Activated gamma-delta T cell treated with Interleukin-2 at 50 U/mL for 16 hours (primary cell): ENCODE measurements at places on chromosomes 3 and 15.

- no peak for DNase-seq
These were observed 36.0 kb downstream of the PDIA5 start for GRCh38 chr3:123102826-123103225.

DNA sequence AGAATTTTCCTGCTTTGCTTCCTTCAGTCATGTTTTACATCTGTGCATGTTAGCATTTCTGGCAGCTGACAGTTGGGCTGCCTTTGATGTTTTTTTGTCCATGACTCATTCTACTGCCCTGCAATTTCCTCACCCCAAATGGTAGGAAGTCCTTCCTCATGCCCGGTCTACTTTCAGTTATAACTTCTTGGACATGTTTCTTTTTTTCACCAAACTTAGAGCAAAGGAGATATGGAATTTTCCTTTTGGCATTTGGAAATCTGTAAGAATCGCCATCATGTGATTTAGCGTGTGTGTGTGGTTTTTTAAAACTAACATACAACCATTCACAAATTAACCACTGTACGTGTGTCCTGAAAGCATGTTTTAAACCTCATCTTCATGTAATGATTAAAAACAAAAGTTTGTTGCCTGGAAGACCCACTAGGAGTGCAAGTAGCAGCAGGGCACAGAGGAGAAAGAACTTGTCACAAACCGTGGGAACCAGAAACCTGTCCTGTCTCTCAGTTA is 430.7 kb upstream of the CFAP20DC start:
- no peak for DNase-seq

GRCh38 chr3:12222775-12223485 is 64.2 kb upstream of the TIMP4 start:
- no peak for DNase-seq

- no peak for DNase-seq
These were observed 181.9 kb upstream of the CHL1 start for GRCh38 chr3:14652-15051.

DNA sequence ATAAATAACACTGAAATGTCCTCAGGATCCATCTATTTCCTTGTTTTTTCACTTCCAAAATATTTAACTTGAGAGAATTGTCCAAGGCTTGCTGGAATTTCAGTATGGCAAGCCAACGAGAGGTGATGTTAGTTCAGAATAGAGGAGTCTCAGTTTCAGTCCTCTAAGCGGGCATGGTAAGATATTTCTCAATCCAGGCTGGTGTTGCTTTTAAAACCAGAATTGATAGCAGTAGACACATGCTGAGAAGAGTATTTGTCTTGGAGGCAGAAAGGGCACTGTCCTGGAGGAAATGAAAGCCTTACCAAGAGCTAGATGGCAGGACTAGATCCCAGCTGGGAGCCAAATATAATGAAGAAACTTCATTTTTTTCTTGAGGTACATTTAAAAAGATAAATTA is 23.1 kb downstream of the PHLDB2 start:
- no peak for DNase-seq

- DNase-seq = no peak
These were observed 175.9 kb downstream of the THRB start for GRCh38 chr3:24318677-24319287.

GRCh38 chr3:135272026-135272669 is 477.1 kb downstream of the EPHB1 start:
- no peak for DNase-seq

DNA sequence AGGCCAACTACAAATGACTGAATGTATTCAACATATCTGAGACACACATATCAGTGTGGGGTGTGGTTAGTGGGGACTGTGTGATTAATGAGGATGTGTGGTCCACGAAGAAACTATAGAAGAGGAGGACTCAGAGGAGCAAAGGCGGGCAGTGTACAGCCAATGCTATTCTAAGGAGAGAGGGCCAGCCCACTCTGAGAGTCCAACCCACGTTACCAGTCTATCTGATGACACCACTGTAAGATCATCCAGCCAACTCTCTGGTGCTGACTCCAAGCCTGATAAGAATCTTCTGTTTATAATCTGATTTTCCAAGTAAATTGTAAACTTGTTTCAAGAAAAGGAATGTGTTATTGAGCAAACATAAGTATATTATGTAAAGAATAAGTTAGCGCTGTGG is 47.2 kb downstream of the MCF2L2 start:
- no peak for DNase-seq

GRCh38 chr3:185555101-185555501 is 2.7 kb upstream of the LIPH start:
- DNase-seq = no peak

GRCh38 chr3:136671921-136672320 is 80.3 kb downstream of the STAG1 start:
- DNase-seq = no peak

- DNase-seq = no peak
These were observed 63.8 kb downstream of the GMPS start for GRCh38 chr3:155934230-155934629.

DNA sequence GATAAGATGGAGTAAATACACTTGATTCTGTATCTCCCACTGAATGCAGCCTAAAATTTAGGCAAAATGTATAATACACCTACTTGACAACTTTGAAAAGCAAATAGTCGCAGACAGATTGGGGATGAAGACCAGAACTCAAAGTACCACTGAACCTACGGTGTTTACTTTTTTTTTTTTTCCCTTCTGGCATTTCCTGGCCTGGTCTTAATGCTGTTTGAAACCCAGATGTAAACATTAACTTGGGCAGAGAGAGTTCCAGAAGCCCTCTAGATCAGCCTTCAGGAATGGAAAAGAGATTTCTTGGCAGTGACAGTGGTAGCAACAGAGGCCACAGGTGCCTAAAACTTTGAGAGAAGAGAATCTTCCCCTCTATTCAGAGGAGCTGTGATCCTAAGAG is 27.8 kb downstream of the ALPK3 start:
- DNase-seq = no peak

- no peak for DNase-seq
These were observed 108.9 kb downstream of the DUT start for GRCh38 chr15:48440084-48440483.

DNA sequence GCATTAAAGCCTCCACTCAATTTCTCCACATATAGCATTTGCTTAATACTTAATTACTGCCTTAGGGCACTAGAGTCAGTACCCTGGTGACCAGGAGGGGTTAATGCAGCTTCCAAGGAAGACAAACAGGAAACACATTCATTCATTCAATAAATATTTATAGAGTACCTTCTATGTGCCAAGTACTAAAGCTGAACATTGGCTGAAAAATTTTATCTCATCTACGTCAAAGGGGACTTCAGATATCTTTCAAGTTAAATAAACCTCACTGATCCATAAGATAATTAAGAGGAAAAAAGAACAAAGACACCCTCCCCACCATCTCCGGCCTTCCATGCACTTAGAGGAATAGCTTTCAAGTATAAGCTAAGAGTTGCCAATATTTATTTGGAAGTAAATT is 156.9 kb upstream of the PRICKLE2 start:
- no peak for DNase-seq

- DNase-seq = no peak
These were observed 120.8 kb upstream of the MEIS2 start for GRCh38 chr15:37220949-37221670.

GRCh38 chr3:177652556-177653291 is 455.4 kb upstream of the TBL1XR1 start:
- no peak for DNase-seq

DNA sequence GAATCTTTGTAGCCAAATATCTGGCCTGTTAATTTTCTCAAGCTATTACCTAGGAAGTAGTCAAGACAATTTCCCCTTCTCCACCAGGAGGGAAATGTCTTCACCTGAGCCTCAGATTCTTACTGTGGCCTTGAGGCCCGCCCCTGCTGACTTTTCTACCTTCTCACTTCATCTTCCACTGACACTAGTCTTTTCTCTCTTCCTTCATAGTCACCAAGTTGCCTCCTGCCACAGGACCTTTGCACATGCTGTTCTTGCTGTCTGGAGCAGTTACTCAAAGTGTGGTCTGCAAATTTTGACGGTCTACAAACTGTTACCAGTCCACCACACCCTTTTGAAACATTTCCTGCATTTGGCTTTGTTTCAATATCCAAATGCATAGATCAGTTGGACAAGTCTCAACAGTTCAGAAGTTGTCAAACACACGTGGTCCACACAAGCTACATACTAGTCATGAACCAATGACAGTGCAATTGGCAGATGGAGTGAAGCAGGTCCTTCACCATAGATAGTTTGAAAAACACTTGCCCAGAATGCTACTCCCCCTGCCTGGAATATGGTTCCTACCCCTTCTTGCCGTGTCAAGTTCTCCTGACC is 100.5 kb downstream of the OSBPL10 start:
- no peak for DNase-seq

GRCh38 chr3:44439499-44440295 is 37.8 kb downstream of the ZNF445 start:
- peak; percentile 39 for DNase-seq

- DNase-seq = no peak
These were observed 38.3 kb upstream of the TPM1 start for GRCh38 chr15:63004211-63004610.

GRCh38 chr3:173501931-173502489 is 104.5 kb downstream of the NLGN1 start:
- DNase-seq = no peak

- DNase-seq = no peak
These were observed 66.4 kb downstream of the TCF12 start for GRCh38 chr15:56984681-56985481.

DNA sequence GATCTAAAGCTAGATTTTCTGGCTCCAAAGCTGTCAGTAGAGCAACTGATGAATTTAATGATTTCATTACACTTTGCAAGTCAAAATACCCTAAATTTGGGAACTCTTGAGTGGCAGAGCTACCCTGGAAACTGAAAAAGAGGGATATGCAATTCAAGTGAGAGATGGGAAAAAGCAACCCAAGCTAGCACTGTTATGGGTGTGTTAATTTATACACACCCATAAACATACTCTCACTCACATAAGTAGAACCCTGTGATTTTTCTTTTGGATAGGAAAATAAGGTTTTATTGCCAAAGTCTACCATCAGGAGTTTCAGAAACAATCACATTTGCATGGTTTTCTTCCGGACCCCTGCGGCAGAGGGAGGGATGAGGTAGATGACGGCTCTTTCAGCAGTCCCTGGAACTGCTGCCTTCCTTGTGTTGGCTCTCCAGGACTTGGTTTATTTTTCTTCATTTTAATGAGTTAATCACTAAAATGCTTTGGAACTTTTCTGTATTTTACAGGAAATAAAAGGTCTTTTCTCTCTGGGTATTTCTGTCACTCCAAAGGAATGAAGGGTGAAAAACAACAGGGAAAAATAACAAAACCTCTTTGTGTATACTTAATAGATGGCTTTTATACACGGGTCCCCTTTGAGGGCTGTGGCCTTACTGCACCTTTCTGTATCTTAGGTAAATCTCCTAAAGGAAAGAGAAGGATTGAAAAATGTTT is 63.8 kb downstream of the TTC23 start:
- DNase-seq = no peak

- no peak for DNase-seq
These were observed 26.2 kb upstream of the EPHB1 start for GRCh38 chr3:134768837-134769236.

- DNase-seq = no peak
These were observed 26.8 kb upstream of the NR2C2 start for GRCh38 chr3:14920536-14920935.

DNA sequence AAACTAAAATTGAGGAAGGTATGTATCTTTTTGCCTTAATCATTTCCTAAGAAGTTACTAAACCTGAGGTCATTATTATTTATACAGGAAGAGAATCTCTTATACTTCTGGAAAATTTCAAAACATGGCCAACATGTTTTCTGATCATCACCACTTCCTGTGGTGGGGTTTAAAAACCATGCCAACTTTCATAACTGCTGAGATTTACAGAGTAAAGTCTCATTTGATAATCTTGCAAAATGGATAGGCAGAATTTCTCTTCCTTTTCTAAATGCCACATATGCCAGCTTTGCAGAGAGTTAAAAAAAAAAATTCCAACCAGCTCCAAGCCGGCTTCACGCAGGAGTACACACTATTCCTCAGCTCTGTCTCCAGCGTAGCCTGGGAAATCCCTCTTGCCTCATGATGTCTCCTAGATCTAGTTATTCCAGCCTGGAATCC is 124.3 kb upstream of the SPRED1 start:
- no peak for DNase-seq

- no peak for DNase-seq
These were observed 6.2 kb upstream of the NEO1 start for GRCh38 chr15:73046073-73046472.

GRCh38 chr3:14834121-14834520 is 15.4 kb downstream of the FGD5 start:
- no peak for DNase-seq
